ENCODE measurements at places on chromosomes 3 and 15. TPM values are rescaled to one million over a fixed set of nuclear protein-coding genes. Genes with fewer than 3 reads are reported as not detected.

SLC6A1 gene
- not detected for total RNA-seq

RHOV gene
- 39.5 TPM for total RNA-seq

LINGO1 gene
- not detected for total RNA-seq

CCNB2 gene
- 61.7 TPM for total RNA-seq

CCDC33 gene
- total RNA-seq = not detected

GMPPB gene
- total RNA-seq = 83.9 TPM

UROC1 gene
- total RNA-seq = not detected

NRROS gene
- total RNA-seq = 0.29 TPM

MRPL47 gene
- total RNA-seq = 68.0 TPM

CLDN16 gene
- not detected for total RNA-seq

IL17RD gene
- 3.7 TPM for total RNA-seq

RLBP1 gene
- not detected for total RNA-seq

UPK1B gene
- not detected for total RNA-seq

NCBP2 gene
- 131 TPM for total RNA-seq

SH3GL3 gene
- 3.6 TPM for total RNA-seq

CYP1A1 gene
- 2.3 TPM for total RNA-seq

BOC gene
- 4.4 TPM for total RNA-seq

DZIP1L gene
- 3.8 TPM for total RNA-seq

TPRG1 gene
- total RNA-seq = 1.2 TPM

Measured in PC-3 (cell line).